Smooth muscle cell of the coronary artery (primary cell): ENCODE measurements at places on chromosomes 4 and X. TPM values are rescaled to one million over a fixed set of nuclear protein-coding genes. Genes with fewer than 3 reads are reported as not detected.

C4orf36 gene
- 0.53 and 2.8 TPM in 2 replicates for total RNA-seq

IL9R gene
- total RNA-seq = not detected in 2 replicates

XAGE3 gene
- not detected in 2 replicates for total RNA-seq

RNF175 gene
- 0.12 TPM in 1 of 2 replicates, not detected in the other for total RNA-seq

GYG2 gene
- 1.1 and 4.9 TPM in 2 replicates for total RNA-seq

MAGEE1 gene
- total RNA-seq = 0.83 and 0.94 TPM in 2 replicates

ERAS gene
- not detected in 2 replicates for total RNA-seq

IL1RAPL1 gene
- under 0.01 and 0.45 TPM in 2 replicates for total RNA-seq

ZNF827 gene
- total RNA-seq = 7.0 and 7.1 TPM in 2 replicates

ARHGAP36 gene
- total RNA-seq = not detected in 2 replicates

TMEM131L gene
- total RNA-seq = 3.3 and 8.2 TPM in 2 replicates

NAAA gene
- 14.5 and 20.0 TPM in 2 replicates for total RNA-seq

GLOD5 gene
- not detected in 2 replicates for total RNA-seq

STARD8 gene
- total RNA-seq = 0.94 and 3.1 TPM in 2 replicates

MTNR1A gene
- total RNA-seq = not detected in 2 replicates

CYBB gene
- total RNA-seq = not detected in 2 replicates

PIN4 gene
- 9.1 and 12.0 TPM in 2 replicates for total RNA-seq

ASB9 gene
- not detected in 2 replicates for total RNA-seq

PNMA5 gene
- not detected in 2 replicates for total RNA-seq

CLNK gene
- total RNA-seq = not detected in 2 replicates
